ENCODE measurements at places on chromosomes 5 and 9.

DNA sequence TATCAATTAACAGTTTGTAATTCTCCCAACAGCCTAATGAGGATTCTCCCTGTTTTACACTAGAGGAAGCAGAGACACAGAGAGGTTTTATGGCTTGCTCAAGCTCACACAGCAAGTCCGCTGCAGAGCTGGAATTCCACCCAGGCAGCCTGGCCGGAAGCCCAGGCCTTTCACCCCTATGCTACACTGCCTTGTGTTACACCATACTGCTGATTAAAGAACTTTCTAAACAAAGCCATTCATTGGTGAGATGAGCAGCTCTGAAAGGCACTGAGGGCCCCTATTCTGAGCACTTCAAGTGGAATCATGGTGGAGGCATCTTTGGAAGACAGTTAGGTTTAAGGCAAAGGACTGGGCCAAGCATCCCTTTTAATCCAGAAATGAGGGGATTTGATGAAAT lies 14.7 kb upstream of the LARP1 start:
- DNase-seq, result peak; percentile 51

DNA sequence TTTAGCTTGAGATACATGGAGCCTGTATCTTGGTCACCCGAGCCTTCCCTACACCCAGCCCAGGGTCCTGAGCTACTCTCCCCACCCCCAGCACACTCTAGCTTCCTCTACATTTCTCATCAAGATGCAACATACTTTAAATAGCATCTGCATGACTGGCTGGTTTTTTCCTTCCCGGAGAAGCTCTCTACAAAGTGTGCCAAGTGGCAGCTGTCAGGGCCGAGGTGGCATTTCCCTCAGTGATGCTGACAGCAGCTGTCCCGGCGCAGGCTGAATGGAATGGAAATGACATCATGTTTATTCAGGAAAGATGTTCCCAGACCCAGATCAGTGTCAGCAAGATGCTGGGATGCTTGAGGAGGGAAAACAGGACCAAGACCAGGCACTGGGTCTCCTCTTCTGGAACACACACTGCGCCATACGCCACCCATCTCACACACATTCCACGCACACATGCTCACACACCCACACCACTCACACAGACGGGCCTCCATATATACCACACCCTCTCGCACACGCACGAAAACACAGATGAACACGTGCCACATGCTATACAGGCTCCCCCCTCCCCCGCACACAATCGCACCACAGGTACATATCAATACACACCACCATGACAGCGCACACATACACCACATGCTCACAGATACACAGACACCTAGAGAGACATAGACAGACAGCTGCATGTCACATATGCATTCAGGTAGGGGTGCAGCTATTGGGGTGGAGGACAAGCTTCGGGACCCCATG lies 67.8 kb downstream of the LHX2 start:
- no peak for DNase-seq

GRCh38 chr9:109010746-109011145 lies 2.6 kb downstream of the CTNNAL1 start:
- DNase-seq, result peak; percentile 12

GRCh38 chr9:137970686-137971476 lies 93.3 kb downstream of the CACNA1B start:
- DNase-seq, result no peak

- DNase-seq, result peak; percentile 16
Observed at GRCh38 chr5:79464695-79465332, 49.1 kb downstream of the HOMER1 start.

- peak; percentile 1 for DNase-seq
Observed at GRCh38 chr9:13665418-13666066, 386.1 kb upstream of the MPDZ start.

DNA sequence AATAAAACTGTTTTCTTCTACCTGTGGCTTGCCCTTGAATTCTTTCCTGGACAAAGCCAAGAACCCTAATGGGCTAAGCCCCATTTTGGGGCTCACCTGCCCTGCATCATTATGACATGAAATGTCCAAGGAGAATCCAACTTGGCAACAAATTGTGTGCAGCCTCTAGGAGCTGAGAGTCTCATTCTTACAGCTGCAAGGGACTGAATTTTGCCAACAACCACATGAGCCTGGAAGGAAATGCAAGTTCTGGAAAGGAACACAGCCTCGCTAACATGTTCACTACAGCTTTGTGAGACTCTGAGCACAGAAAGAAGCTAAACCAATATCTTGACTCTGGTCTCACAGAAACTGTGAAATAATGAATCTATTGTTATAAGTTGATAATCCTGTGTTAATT lies 94.8 kb upstream of the CDH12 start:
- DNase-seq, result no peak

- no peak for DNase-seq
Observed at GRCh38 chr5:40134883-40135520, 544.7 kb upstream of the PTGER4 start.
